ENCODE measurements at places on chromosomes 6 and 20. TPM values are rescaled to one million over a fixed set of nuclear protein-coding genes. Genes with fewer than 3 reads are reported as not detected.

The LTB gene
- 3.2 TPM for total RNA-seq

The HSD17B8 gene
- total RNA-seq, result 12.3 TPM

The RFX6 gene
- total RNA-seq, result not detected

The BPIFB4 gene
- not detected for total RNA-seq

The OXT gene
- total RNA-seq, result not detected

The SEL1L2 gene
- total RNA-seq, result not detected

The C20orf96 gene
- 1.6 TPM for total RNA-seq

The CST2 gene
- total RNA-seq, result not detected

The RAET1G gene
- 0.30 TPM for total RNA-seq

The TRIM10 gene
- total RNA-seq, result not detected

The MCM8 gene
- total RNA-seq, result 17.0 TPM

The PPP1R3D gene
- total RNA-seq, result 7.1 TPM

The PM20D2 gene
- total RNA-seq, result 7.8 TPM

The CD24 gene
- total RNA-seq, result 0.97 TPM

The RAET1L gene
- not detected for total RNA-seq

The RSPH3 gene
- total RNA-seq, result 1.5 TPM

The CST4 gene
- total RNA-seq, result not detected

The DDX43 gene
- total RNA-seq, result 0.65 TPM

The CCN6 gene
- not detected for total RNA-seq

The COL12A1 gene
- 11.1 TPM for total RNA-seq

The SLCO4A1 gene
- 3.6 TPM for total RNA-seq

The RIMS1 gene
- 0.32 TPM for total RNA-seq

The ARMH2 gene
- total RNA-seq, result not detected

Measured in epithelial cell of umbilical artery (primary cell).